ENCODE measurements at places on chromosomes 1 and 21.
A peak's percentile ranks its signal among the peaks of the same experiment; 100 is the strongest.

GRCh38 chr1:22788254-22788661, 77.6 kb downstream of the EPHB2 start:
- no peak for DNase-seq

DNA sequence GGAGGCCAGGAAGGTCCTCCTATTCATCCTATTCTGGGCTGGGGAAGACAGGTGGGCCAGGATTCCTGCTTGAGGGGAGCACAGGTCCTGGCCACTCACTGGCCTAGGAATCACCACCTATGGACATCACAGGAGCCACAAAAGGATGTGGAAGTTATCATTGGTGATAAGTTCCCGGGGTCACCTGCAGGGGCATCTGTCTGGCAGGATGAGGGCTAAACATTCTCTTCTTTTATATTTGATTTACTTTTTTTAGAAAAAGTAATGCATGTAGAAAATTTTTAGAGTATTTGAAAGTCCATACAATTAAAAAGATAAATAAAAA, 33.2 kb upstream of the KIAA0040 start:
- DNase-seq = no peak

GRCh38 chr1:22995774-22996173, 19.9 kb downstream of the TEX46 start:
- no peak for DNase-seq

DNA sequence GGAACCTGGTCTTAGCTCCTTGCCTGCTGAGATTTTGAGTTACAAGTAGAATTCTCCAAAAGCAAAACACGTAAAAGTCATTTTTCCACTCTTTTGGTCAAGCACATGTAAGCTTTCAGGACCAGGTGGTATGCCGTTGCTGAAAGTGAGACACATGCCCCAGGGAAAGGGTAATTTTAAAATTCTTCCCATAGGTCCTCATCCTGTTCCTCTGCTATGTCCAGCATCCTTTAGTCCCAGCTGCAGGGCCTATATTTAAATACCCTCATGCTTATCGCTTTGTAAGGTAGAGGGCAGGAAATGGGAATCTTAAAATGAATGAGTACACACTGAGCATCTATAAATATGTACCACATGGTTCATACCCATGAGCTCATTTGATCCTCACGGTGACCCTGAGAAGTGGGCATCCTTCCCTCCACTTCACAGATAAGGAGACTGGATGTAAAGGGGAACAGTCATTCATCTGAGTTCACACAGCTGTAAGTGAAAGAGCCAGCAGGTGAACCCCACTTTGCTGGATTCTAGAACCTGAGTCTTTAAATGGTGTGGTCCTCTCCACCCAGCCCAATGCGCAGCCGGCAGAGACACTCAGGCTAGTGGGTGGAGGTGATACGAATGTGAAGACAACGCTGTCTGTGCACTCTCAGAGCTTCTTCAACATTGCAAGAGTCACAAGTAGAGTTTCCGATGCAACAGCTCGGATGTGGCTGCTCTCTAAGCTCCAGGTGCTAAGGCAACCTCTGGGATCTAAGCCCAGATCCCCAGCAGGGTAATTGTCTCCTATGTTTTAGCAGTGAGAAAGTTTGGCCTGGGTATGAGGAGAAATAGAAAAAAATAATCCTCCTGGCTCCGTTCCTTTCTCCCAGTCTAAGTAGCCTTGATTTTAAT, 163.5 kb downstream of the PLXNA2 start:
- no peak for DNase-seq

DNA sequence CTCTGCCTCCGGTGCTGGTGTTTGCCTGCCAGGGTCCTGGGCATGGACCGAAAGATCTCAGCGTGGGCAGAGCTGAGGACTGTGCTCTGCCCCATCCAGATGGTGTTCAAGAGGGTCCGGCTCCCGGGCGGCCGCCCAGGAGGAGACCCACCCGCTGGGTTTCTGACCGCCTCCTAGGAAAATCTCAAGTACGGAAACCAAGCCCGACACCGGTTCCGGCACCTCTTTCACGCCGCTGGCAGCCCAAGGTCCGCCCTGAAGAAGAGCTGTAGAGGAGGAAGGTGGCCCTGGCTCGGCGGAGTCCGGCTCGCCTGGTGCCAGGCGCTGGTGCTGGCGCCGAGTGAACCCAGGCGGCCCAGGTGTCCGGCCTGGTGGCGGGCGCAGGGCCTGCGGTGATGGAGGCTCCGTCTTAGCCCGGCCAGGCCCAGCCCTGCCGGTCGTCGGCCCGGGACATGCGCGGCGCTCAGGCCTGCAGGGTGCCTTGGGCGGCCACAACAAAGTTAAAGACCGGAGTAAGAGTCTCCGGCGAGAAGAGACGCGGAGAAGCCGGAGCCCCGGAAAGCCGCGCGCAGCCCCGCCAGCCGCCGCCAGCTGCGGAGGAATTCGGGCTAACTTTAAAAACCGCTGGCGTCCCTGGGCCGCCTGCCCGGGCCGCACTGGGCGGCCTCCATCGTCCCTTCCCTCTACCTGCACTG, 1.5 kb downstream of the GRIK3 start:
- no peak for DNase-seq

- no peak for DNase-seq
Observed at GRCh38 chr1:208681878-208682663, 437.9 kb upstream of the PLXNA2 start.

DNA sequence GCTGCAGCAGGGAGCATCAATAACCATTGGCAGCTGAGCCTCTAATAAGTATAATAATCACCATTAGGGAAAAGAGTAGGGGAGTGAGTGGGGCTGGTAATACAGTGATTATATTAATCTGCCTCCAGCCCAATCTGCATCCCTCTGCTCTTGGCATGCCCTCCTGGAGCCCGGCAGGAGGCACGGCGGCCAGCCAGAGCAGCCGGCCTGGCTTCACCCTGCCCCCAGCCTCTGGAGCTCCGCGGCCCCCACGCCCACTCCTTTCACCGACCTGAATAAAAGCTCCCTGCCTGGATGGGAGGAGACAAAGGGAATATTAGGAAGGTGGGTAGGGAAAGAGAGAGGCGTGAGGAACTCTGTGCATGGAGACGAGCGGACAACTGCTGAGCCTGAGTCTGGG, 28.3 kb downstream of the OPTC start:
- peak; percentile 70 for DNase-seq

GRCh38 chr1:206112600-206113301, 4.4 kb downstream of the AVPR1B start:
- DNase-seq = no peak

DNA sequence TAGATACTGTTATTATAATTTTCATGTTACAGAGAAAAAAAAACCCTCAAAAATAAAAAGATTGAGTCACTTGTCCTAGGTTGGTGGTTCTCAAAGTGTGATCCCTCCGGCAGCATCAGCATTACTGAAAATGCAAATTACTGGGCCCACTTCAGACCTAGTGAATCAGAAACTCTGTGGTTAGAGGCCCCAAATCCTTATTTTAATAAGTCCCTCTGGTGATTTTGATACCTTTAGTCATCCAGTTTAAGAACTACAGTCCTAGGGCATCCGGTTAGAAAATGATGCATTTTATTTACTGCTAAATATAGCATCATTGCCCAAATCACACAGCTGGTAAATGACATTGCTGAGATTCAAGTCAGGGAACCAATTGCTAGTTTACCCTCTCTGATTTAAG, 203.7 kb upstream of the RUNX1 start:
- DNase-seq = no peak

DNA sequence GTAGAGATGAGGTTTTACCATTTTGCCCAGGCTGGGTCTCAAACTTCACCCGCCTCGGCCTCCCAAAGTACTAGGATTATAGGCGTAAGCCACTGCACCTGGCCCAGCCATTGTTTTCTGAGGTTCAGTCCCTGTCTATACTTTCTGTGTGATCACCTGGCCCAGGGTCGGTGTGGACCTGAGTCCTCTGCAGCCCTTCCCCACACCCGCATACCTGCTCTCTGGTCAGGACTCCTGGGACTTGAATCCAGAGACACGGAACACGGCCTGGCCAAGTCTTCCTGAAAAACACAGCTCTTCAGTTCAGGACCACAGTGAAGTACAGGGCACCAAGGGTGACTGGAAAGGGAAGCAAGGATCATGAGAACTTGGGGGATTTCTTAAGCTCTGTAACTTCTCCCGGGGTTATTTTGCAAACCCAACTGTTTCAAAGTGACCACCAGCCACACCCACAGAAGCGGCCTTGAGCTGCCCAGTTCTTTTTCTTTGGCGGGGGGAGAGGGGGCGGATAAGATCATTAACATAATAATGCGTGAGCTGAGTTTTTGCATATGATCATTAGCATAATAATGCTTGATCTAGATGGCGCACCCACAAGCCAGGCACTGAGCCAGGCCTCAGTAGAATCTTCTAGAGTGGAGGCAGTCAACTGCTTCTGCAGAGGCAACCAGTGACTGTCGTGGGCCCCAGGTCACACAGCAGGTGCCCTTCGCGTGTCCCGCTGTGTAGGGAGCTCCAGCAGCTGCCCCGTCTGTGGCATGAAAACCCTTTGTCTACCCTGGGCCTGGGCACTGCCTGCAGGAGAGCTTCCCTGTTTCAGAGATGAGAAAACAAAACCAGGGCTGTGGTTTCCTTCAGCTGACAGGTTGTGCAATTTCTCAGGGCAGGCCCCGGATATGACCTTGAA, 1.7 kb upstream of the NADK start:
- DNase-seq = no peak

DNA sequence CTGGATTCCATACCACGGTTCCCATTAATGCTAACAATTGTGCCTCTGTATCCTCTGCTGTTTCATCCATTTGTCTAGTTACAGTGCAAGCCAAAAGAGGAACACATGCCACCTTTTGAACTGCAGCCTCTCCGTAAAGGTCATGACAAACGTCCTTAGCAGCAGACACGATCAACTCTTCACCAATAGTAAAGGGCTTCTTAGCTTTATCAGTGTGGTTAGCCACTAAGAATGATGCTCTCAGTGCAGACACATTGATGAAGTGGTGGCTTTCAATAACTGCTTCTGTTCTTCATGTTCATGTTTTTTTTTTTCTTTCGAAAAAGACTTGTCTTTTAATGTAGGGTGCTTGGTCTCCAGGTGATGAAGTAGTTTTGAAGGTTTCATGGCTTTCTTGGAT, 14.3 kb downstream of the XPR1 start:
- DNase-seq = no peak

DNA sequence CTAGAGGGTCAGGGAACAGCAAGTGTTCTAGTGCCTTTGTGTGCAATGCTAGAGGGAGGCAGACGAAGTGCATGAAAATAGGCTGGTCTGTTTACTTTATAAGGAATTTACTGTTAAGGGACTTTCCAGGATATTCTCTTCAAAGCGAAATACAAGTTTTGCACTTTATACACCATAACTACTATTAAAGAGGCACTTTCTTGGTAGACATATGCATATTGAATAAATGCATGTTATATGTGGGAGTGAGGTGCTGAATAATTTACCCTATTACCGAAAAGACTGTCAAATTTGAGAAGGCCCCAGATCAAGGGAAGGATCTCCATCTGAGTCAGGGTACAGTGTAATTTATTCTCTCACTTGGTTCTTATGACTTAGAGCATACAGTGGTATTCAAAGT, 310.5 kb downstream of the S1PR1 start:
- no peak for DNase-seq

- DNase-seq = no peak
Observed at GRCh38 chr21:15062606-15062965, 2.2 kb downstream of the NRIP1 start.

- no peak for DNase-seq
Observed at GRCh38 chr1:101191049-101191448, 45.8 kb upstream of the S1PR1 start.

GRCh38 chr21:41727784-41728763, 38.8 kb downstream of the RIPK4 start:
- DNase-seq = no peak

GRCh38 chr1:93827128-93827527, 51.9 kb downstream of the DNTTIP2 start:
- peak; percentile 97 for DNase-seq

GRCh38 chr1:101239095-101240040, 2.5 kb downstream of the S1PR1 start:
- DNase-seq = no peak

DNA sequence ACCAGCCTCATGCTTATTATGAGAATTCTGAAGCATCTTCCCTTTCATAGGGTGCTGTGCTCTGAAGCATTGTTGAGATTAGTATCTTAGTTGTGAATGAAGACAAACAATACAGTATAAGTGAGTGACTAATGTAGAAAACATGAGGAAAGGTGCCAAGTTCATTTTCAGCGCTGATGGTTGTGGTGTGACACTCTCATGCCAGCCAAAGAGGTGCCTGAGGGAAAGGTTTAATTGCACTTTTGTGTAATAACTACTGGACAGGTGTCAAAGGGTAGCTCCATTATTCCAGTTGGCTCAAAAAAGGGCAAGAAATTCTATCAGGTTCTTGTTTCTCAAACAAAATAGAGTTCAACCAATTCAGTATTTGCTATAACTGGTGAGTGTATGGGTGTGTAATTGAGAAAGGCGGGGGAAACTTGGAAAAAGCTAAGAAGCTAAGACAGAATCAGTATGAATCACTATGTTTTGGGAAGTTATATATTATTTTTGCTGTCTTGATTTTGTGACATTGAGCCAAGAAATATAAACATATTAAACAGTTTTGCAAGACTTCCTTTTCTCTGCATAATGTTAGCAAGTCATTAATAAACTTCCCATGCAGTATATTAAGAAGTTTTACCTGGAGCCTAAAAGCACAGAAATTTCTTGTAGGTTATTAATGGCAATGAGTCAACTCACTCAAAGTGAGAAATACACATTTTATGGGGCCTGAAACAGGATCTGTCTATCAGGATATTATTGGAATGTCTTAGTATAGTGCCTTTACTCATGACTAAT, 31.8 kb downstream of the KCNK2 start:
- no peak for DNase-seq

GRCh38 chr1:117752661-117753060, 146.8 kb downstream of the TENT5C start:
- DNase-seq = no peak

DNA sequence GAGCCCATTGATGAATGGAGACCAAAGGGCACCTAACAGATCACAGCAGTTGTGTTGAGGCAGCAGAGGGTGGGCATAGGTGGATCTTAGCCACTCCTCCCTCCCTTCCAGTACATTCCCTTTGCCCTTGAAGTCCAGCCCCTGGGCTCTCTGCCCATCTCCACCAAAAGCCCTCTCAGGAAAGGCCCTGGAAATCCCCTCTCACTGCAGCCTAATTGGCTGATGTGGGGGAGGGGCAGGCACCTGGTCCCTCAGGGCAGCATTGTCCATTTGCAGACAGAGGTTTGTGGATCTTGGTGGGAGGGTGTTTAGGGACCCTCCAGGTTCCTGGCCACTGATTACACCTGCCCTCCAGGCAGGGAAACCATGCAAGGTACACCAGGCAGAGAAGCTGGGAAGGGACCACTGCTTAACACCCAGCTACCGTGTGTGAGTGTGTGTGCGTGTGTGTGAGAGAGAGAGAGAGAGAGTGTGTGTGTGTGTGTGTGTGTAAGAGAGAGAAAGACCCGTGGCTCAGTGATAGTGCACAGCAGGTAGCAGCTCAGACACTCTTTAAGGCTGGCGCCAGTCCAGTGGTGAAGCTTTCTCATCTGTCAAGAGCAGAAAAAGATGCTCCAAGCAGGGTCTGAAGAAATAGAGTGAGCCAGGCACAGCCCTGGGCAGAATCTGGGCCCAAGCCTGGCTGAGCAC, 71.1 kb downstream of the MATN1 start:
- DNase-seq = no peak

- DNase-seq = no peak
Observed at GRCh38 chr1:24329331-24329730, 10.2 kb downstream of the GRHL3 start.
